ENCODE measurements at places on chromosomes 7 and 10.

DNA sequence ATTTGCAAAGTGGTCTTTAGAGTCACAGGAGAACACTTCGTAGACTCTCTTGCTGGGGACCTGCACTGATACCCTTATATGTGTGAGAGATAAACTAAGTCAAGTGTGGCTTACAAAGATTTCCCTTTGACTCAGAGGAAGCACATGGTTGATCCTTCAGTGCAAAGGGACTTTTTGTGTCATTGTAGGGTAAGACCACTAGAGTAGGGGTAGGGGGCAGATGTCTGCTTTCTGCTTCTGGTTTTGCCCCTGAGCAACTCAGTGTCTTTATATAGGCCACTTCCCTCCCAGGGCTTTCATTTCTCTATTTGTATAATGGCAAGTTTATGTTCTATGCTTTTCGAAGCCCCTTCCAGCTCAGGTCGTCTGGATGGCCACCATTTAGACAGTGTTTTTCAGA lies 281.7 kb downstream of the SORCS3 start:
- no peak for DNase-seq

- DNase-seq, result no peak
These were observed 217.4 kb downstream of the MAD1L1 start for GRCh38 chr7:2015251-2015871.

GRCh38 chr10:23461557-23461956 lies 22.7 kb downstream of the OTUD1 start:
- DNase-seq, result no peak

- DNase-seq, result no peak
These were observed 3.9 kb upstream of the PWWP2B start for GRCh38 chr10:132392811-132393694.

DNA sequence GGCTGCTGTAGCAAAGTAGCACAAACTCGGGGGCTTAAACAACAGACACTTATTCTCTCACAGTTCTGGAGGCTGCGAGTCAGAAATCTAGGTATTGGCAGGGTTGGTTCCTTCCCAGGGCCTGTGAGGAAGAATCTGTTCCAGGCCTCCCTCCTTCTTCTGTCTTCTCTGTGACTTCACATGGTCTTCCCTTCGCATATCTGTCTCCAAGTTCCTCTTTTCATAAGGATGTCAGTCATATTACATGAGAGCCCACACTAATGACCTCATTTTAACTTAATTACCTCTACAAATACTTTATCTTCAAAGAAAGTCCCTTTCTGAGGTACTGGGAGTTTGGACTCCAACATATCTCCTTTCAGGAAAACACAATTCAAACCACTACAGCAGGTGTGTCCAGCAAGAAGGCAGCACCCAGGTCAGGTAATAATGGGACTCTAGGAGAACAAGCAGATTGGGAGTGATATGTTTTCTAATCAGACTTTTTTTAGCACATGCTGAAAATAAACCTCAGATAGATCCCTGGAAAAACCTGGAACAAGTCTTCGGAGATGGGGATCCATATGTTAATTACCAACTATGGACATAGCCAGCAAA lies 11.7 kb downstream of the CREB5 start:
- no peak for DNase-seq

DNA sequence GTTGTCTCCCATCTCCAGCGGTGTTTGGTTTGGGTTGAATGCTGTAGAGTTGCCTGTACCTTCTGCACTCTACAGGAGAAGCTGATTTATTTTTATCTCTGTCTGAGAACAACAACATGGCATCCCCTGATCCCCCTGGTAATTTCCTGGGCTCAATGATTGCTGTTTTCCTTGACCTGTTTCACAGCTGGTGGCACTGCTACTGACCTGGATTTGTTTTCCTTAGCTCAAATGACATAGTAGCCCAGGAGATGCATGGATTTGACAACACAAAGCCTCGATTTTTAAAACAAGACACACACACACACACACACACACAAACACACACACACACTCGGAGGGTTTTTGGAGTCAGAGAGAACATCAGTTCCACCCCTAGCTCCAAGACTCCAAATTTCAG lies 301.6 kb downstream of the NRG3 start:
- no peak for DNase-seq

- no peak for DNase-seq
These were observed 518.8 kb downstream of the CNTNAP2 start for GRCh38 chr7:146635205-146636032.

DNA sequence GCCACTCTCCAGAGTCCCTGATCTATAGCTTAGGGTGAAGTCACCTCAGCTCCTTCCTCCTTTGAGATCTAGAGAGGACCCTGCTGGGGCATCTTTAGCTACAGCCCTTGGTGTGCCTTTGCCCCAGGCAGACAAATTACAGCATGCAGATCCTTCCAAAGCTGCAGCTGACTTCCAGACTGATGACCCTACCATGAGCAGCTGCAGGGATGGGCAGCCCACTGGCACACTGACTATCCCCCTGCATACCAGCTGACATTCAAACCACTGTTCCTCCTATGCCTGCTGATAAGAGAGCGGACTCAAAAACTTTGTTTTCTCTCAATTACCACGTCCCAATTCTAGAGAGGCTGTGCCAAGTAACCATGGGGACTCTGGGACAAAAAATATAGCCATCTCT lies 70.6 kb downstream of the COL13A1 start:
- DNase-seq, result no peak

DNA sequence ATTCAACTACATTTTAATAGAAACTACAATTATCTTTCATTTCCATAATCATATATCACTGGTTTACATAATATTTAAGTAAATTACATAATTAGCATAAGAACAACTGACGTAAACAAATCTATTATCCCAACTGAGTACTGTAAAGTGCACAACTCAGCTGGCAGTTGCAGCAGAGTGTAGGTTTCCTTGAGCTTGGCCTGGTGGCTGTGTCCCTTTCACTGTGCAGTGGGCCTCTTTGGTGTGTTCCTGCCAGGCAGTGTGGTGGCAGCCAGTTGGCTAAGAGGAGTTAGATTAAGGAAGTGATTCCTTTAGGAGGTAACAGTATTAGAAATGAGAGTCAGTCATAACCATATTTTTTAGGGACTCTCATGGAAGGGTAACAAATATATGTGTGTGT lies 7.0 kb downstream of the NRG3 start:
- DNase-seq, result no peak

GRCh38 chr10:44571701-44572100 lies 186.8 kb upstream of the CXCL12 start:
- DNase-seq, result no peak

DNA sequence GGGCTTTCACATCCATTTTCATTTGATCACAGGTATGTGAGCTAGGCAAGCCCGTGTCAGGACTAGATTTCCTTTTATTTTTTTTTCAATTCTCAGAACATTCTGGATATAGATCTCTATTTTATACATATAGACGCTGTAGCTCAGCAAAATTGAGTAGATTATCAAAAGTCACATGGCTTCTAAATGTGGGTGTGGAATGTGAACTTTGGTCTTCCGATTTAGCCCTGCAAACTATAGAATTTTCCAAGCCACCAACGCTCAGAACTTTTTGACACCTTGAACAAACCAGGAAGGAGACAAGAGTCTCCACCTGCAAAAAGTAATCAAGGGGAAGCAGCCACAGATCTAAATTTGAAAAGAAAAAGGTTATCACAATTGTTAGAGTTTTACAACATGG lies 15.9 kb upstream of the FFAR4 start:
- DNase-seq, result no peak

- DNase-seq, result no peak
These were observed 678 bp downstream of the SH2B2 start for GRCh38 chr7:102287111-102287980.

DNA sequence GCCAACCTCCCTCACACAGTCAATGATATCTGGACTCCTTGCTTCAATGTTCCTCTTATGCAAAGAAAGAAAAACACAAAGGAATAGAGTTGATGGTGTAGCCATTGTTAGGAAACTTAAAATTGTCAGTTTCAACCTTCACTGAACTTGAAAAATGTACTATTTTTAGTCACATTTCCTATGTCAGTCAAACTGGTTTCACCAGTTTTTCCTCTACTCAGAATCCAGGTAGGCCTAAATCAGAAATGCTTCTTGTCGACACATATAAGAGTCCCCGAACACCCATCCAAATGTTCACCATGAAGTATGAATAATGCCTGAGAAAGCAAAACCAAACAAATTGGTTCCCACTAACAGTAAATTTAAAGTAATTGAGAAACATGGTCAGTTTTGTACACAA lies 42.4 kb upstream of the ZMYND11 start:
- no peak for DNase-seq

GRCh38 chr10:3173171-3173878 lies 743 bp upstream of the PITRM1 start:
- no peak for DNase-seq

- no peak for DNase-seq
These were observed 258.0 kb upstream of the SP4 start for GRCh38 chr7:21169667-21170580.

DNA sequence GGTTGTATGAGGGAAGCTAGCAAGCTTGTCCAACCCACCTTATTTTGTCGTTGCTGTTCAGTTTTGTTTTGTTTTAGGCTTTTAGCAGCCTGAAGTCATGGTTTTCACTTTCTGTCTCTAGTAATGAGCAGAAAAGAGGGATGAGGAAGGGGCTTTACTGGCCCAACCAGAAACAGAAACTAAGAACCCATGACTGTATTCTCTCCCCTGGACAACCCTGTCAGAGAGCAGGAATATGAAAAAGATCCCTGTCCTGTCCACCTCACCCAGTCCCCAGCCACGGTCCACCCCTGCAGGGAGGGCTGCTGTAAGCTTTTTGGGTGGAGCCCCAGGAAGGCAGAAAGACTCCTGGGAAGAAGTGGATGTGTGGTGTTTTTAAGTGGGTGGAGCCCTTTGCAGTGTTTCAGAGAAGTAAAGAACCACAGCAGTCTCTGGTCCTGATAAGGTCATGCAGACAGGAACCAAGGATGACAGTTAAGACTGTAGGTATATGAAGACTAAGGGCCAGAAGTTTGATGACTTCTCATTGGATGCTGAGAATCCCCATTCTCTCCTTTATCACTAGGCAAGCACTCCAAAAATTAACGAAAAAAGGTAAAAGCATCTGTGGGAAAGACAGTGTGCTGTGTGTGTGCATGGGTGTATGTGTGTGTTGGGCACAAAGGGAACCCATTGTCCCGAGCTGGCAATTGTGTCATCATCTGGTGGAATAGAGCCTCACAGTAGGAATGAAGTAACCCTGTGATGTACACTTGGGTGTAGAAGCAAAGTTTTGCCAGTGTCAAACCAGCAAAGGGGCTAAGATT lies 13.8 kb downstream of the MRPL32 start:
- no peak for DNase-seq

DNA sequence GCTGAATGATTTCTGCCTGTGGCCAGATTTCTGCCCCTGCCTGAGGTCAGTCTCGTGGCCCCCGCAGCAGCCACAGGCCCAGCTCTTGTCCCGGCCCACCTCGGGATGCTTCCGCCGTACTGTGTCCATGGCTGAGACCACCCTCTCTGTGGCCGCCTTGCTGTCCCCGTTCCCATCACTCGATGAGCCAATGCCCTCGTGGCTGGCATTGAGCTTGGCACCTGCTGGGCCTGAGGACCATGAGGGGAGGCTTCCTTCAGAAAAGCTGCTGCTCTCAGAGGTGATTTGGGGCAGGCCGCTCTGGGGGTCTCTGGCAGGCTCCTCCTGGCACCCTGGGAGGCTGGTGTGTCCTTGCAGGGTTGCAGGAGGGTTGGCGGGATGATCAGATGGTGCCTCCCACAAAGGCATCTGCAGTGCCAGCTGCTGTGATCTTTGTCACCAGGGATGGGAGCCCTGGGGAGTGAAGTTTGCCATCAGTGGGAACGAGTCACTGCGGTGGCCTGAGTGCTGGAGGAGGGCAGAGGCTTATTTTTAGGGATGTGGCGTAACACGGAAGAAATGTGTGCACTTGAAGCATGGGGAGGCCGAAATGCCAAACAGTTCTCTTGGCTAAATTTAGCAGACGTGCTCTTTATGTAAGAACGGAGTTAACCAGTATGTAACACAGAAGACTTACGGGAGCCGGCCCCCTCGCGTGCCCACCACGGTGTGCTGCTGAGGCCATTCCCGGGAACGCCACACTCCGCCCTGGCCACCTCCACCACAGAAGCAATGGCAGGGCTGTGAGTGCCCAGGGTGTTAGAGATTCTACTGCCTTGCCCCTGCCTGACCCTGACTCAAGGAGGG lies 47.7 kb downstream of the VIPR2 start:
- no peak for DNase-seq

DNA sequence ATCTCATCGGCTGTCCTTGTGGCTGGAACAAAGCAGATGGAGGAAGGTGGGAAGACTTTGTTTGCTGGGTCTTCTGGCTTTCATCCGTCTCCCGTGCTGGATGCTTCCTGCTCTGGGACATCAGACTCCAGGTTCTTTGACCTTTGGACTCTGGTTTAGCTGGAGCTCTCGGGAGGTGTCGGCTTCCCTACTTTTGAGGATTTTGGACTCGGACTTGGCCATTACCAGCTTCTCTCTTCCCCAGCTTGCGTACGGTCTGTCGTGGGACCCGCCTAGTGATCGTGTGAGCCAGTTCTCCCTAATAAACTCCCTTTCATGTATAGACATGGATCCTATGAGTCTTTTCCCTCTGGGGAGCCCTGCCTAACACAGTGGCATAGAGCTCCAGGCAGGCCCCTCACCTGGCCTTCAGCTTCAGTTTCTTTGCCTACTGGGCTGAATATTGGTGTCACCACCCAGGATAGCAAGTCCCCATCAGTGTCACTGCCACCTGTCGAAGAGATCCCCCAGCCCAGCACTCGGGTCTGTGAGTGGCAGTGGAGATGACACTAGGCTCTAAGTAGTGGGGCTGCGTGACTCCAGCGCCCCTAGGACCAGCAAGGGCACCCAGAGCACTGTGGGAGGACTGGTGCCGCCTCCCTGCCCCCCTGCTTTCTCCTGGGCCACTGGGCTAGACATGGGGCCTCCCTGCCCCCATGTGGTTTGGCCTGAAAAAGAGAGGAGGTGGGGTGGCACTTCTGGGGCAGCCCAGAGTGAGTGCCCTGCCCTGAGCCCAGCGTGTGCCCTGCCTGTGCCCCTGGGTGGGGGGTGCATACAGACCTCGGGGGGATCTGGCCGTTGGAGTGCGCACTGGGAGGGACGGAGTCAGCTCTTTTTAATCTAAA lies 135.6 kb downstream of the LHPP start:
- no peak for DNase-seq

- no peak for DNase-seq
These were observed 137.1 kb downstream of the KAT6B start for GRCh38 chr10:74963549-74963948.

DNA sequence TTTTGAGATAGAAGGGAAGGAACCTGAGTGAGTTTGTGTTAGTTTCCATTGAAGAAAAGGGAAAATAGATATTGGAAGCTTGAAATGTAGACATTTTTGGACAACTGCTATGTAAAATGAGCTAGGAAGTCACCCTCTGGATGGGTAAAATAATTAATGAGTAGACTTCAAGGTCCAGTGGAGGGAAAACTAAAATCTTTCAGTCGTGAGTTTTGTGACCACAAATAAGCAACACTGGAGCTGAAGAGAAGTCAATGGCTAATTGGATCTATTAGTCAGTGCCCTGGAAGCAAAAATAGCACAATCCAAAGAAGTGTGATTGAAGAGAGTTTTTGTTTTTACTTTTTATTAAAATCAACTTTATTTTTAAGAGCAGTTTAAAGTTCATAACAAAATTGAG lies 123.4 kb downstream of the MYO3A start:
- no peak for DNase-seq

GRCh38 chr10:72229261-72230251 lies 13.5 kb upstream of the ASCC1 start:
- no peak for DNase-seq

- no peak for DNase-seq
These were observed 293.7 kb downstream of the BBS9 start for GRCh38 chr7:33422825-33423645.

- no peak for DNase-seq
These were observed 7.4 kb upstream of the PTPRN2 start for GRCh38 chr7:158595068-158595467.

- DNase-seq, result peak; percentile 23
These were observed 112.5 kb downstream of the MAD1L1 start for GRCh38 chr7:2120251-2120660.

Measured in DND-41 (cell line).